Right lobe of liver (tissue), 6 donors: ENCODE measurements at places on chromosomes 7 and 10. TPM values are rescaled to one million over a fixed set of nuclear protein-coding genes. Genes with fewer than 3 reads are reported as not detected.
A peak's percentile ranks its signal among the peaks of the same experiment; 100 is the strongest.

- DNase-seq: no peak
Observed at GRCh38 chr10:131199646-131200045, 111.9 kb downstream of the TCERG1L start.

TLL2 gene
- total RNA-seq: not detected

AKR1C4 gene
- total RNA-seq: 471 TPM

SLC18A2 gene
- total RNA-seq: 0.12 TPM

DNA sequence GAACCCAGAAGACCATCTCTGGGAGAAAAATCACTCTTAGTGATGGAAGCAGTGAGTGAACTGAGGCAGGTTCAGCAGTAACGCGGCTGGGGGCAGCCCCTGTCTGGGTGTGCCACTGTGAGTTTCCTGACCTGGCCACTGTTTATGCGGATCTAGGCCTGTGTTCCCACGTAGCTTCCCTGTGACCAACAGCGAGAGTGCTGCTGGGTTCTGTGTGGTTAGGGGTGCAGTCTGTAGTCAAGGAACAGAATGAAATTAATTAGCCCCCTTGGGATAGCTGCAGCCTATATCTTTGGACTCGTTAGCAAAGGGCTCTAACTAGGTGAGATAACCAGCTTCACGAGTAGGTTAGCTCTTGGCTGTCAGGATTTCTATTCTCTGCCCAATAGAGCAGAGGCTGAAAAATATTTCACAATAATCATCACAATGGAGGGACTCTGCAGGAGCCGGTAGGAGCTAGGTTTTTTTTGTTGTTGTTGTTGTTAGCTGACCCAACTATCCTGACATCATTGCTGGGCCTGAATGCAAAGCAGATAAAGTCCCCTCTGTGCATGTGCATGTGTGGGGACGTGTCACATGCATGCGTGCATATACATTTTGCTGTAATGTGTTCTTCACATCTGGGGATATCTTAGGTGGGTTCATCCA is 164.9 kb downstream of the TMEM178B start:
- DNase-seq: no peak

GRCh38 chr7:20330239-20330927 is at the start of gene ITGB8:
TSS of gene ITGB8 (plus strand) at chr7:20330900. CDS start at chr7:20331807, 907 bp downstream.
- peak; percentile 54 for DNase-seq

DNA sequence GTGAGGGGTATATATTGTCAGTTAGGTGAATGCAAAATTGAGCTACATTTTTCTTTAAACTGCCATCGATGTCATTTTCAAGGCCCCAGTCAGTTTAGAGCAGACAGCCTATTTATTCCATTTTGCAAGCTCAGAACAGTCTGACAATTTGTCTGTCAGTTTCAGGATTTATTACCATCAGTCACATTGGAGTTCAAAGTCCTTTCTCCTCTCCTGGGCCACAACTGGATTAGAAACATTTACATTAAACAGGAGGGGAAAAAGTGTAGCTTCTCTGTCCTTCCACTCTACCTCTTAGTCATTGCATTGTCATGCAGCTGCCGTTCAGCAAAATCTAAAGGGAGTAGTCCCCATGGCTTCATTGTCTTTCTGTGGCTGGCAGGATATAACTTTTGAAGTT is 3.5 kb upstream of the GHITM start:
- no peak for DNase-seq

DNA sequence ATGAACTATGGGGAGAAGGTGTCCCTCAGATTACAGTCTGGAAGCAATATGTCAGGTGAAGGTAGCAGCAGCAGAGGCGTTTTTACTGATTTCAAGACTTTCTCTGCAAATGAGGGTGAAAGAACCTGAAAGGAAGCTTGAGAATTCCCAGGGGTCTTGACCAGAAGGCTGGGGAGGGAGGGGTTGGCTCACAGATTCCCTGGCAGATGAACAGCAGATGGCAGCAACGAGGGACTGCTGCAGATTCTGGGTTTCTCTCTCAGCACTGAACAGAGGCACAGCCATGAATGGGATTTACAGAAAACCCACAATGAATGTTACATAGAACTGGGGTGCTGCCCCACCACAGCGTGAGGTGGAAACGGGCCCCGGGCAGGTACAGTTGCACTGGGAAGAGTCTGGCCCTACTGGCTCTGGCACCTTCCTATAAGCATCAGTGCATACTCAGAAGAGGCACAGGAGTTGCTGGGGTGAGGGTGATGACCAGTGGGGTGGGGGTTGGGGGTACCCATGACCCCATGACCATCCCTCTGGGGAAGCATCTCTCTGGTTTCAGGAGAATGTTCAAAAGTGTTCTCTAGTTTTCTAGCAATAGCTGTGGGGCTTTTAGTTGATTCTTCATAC is 317.8 kb downstream of the SH2D4B start:
- DNase-seq: peak; percentile 29

DNA sequence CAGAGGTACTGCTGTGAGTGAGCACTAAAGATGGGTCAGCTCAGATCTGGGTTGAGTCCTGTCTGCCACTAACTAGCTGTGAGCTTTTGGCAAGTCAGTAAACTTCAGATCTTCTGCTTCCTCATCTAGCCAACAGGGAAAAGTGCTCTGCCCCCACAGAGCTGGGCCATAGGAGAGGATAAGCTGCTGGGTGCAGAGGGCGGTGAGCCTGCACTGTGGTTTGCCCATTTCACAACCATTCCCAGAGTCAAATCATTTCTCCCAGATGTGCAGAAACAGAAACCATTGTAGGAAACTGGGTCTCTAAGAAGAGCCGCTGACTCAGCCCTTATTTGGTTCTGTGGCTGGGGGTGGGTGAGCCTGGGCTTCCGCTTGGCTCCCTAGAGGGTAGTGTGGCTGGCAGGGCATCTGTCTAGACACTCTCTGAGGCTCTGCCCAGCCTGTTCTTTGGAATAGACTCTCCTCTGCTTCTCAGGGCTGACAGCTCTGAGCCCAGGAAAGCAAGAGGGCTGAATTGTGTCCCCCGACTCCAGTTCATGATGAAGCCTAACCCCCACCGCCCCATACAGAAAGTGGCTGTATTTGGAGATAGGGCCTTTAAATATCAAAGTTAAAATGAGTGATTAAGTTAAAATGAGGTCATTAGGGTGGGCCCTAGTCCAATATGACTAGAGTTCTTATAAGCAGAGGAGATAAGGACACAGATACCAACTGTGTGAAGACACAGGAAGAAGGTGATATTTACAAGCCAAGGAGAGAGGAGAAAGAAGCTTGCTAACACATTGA is 29.5 kb upstream of the ARHGAP22 start:
- no peak for DNase-seq

MSS51 gene
- total RNA-seq: 0.70 TPM

GRCh38 chr7:13879994-13880686 is 109.3 kb downstream of the ETV1 start:
- no peak for DNase-seq

SAMD9 gene
- 2.0 TPM for total RNA-seq

RNLS gene
- total RNA-seq: 10.5 TPM

NRF1 gene
- 5.1 TPM for total RNA-seq

GRCh38 chr7:113922049-113922448 is 3.2 kb upstream of the PPP1R3A start:
- no peak for DNase-seq

DNA sequence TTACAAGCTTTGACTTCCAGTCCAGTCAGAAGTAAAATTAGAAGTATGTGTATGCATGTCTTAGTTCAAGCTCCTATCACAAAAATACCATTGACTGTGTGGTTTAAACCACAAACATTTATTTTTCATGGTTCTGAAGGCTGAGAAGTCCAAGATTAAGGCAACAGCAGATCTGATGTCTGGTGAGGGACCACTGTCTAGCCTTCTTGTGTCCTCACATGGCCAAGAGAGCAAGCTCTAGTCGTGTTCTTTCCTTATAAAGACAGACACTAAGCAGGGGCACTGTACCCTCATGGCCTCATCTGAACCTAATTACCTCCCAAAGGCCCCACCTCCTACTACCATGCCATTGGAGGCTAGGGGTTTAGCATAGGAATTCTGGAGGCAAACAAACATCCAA is 41.3 kb upstream of the ARL4A start:
- no peak for DNase-seq

GRCh38 chr7:101990811-101991418 is 173.5 kb downstream of the CUX1 start:
- no peak for DNase-seq

C10orf105 gene
- not detected for total RNA-seq

DNA sequence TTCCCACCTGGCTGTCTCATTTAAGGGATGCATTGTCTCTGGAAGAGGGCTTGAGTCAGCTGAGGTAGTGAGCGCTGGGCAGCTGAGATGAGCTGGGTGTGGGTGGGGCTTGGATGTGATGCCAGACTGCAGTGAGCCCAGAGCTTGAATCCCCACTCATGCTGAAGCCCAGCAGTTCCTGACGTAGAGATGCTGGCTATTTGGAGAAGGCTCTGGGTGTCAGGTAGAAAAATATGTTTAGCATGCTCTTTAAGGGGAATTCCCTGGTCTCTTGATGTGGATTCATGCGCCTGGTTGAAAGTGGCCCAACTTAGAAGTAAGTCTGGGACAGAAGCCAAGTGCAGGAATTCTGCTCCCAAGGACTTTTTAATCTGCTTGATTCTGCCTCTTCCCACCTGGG is 241.5 kb upstream of the IGFBP3 start:
- DNase-seq: no peak

FBXO24 gene
- total RNA-seq: 0.25 TPM

MBL2 gene
- 56.4 TPM for total RNA-seq

- DNase-seq: no peak
Observed at GRCh38 chr7:140876519-140877248, 48.0 kb downstream of the BRAF start.

- peak; percentile 62 for DNase-seq
Observed at GRCh38 chr10:49115015-49115795, at the start of gene VSTM4. TSS of gene VSTM4 (minus strand) at chr10:49115522. CDS start at chr10:49115485, 37 bp downstream.
